HL-60 (cell line): ENCODE measurements at places on chromosomes 16 and 17.

DNA sequence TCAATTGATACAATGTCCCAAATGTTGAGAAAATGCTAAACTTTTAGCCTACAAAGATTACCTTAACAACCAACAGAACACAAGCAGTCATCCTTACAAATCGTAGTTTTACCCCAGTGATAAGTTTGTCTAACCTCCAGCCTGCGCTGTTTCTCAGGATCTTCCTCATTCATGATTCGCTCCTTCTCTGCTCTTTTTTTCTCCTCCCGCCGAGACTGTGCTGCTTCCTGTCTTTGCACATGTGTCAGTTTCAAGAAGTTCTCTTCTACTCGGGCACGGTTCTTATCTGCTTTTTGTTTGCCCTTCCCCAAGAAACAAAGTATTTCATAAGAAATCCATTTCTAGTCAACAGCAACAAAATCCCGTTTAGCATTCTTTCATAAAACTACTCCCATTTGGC is 10.2 kb upstream of the STRADA start:
- DNase-seq = peak; percentile 86

GRCh38 chr17:63095879-63096278 is 129.8 kb downstream of the TANC2 start:
- no peak for DNase-seq

DNA sequence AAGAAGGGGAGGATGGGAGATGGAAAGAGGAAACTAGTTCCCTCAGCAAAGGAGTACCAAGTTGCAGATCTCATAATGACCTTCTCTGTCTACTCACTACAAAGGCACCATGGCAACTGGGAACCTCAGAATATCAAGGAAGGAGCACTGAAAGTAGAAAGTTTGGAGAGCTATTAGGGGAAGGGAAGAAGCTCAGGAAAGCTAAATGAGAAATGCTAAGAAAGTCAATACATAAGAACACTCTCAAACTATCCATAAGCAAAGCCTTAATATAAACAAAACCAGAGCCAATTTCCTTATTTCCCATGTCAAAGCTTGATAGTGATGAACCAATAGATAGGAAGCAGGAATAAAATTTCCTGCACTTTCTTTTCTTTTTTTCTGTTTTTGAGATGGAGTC is 57.9 kb upstream of the C17orf78 start:
- DNase-seq = no peak

DNA sequence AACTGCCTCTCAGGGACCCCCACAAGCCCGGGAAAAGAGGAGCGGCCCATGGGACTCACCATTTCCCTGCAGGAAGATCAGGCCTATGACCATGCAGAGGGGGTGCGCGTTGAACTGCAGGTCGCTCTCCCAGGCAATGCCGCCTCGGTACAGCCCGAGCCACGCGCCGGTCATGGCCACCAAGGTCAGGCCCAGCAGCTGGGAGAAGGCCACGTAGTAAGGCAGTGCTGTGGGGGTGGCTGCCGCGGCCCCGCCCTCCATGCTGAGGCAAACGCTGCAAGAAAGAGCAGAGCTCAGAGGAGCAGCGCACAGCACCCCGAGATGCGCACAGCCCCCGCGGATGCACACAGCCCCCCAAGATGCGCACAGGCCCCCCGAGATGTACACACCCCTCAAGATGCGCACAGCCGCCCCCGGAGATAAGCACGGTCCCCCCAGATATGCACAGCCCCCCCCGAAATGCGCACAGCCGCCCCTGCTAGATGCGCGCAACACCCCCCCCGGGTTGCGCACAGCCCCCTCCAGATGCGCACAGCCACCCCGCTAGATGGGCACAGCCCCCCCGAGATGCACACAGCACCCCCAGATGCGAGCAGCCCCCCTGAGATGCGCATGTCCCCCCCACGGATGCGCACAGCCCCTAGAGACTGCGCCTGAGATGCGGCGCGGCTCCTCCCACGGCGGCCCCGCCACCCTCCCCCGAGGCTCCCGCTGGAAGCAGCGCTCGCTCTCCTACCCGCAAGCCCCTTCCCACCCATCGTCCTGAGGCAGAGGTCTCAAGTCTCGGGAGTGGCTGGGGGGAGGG is 8.6 kb downstream of the CYB561 start:
- DNase-seq = no peak

DNA sequence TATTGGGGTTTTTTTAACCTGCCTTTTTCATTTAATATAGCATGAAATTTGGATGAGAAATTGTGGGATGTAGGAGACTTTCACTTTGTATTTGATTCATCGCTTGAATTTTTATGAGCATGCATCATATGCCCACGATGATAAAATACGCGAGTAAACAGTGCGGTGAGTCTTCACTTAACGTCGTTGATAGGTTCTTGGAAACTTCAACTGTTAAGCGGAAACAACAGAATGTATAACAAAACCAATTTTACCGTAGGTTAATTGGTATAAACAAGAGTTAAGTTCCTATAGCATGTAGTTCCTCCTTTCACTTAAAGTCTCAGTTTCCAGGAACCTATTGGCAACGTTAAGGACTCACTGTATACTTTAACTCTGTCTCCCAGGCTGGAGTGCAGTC is 28.7 kb downstream of the MMP15 start:
- DNase-seq = no peak

DNA sequence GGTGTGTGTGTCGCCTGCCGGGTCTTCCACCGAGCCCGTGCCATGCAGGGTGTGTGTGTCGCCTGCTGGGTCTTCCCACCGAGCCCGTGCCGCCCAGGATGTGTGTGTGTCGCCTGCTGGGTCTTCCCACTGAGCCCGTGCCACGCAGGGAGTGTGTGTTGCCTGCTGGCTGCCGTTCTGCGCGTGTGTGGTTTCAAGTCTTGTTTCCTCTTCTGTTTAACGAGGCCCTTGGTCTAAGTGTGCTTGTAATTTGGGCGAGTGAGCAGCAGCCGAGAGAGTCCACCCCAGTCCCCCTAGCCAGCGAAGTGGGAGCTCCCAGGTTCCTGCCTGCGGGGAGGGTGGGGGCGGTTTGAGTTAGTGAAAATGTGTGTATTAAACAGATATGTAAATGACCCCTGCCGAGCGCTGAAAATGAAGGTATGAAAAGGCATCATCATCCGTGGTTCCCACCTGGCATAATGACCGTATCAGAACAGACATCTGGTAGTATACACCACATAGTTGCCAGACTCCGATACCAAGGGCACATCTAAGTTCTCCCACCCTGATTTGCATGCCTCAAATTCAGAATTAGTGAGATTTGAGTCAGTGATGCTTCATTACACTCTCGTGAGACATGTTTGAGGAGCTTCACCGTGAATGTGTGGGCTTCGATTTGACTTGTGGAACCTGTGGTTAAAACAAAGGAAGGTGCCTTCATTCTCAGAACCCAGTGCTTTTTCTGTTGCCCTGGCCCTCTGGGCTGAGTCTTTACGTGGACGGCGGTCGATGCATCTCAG is 114.5 kb upstream of the CHMP6 start:
- no peak for DNase-seq

DNA sequence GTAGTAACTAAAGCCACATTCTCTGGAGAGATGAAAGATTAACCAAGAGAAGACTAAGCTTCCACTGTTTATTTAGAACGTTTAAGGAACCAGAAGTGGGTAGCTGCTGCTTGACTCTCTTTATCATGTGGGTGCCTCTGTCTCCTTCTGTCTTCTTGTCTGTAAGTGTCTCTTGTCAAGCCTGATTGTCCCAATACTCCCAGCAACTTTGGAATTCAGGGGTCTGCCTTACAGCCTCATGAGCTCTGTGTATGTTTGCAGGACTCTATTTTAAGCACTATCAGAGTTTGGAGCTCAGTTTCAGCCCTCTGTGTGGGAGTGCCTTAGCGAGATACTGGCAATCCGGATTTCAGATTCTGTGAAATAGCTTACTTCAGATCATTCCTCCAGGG is 29.3 kb upstream of the SPACA3 start:
- DNase-seq = no peak

- no peak for DNase-seq
Measured at GRCh38 chr16:31537362-31538242, 9.9 kb downstream of the AHSP start.

- no peak for DNase-seq
Measured at GRCh38 chr16:19172098-19172780, 4.2 kb downstream of the SYT17 start.

DNA sequence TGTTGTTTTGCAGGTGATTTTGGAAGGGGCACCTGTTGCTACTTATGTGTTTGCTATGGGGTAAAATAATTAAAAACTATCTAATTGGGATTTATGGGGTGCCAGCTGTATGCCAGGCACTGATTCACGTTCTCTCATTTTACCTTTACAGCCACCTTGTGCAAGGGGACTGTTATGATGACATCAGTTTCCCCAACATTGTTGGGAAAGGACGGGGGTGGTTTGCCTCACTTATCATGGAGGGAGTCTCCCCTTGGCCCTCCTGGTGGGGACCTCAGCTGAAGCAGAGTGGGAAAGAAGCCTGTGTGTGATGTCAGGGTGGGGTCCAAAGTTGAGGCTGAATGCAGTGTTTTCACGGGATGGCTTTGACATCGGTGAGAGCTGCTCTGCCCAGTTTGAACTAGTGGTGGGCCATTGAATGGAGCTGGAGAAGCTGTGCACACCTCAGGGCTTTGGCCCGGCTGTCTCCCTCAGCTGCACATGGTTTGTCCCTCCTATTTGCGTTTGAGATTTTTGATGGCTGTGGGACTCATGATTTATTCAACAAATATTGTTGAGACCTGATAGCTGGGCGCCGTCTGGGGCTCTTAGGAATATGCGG is 36.1 kb downstream of the CMIP start:
- no peak for DNase-seq

DNA sequence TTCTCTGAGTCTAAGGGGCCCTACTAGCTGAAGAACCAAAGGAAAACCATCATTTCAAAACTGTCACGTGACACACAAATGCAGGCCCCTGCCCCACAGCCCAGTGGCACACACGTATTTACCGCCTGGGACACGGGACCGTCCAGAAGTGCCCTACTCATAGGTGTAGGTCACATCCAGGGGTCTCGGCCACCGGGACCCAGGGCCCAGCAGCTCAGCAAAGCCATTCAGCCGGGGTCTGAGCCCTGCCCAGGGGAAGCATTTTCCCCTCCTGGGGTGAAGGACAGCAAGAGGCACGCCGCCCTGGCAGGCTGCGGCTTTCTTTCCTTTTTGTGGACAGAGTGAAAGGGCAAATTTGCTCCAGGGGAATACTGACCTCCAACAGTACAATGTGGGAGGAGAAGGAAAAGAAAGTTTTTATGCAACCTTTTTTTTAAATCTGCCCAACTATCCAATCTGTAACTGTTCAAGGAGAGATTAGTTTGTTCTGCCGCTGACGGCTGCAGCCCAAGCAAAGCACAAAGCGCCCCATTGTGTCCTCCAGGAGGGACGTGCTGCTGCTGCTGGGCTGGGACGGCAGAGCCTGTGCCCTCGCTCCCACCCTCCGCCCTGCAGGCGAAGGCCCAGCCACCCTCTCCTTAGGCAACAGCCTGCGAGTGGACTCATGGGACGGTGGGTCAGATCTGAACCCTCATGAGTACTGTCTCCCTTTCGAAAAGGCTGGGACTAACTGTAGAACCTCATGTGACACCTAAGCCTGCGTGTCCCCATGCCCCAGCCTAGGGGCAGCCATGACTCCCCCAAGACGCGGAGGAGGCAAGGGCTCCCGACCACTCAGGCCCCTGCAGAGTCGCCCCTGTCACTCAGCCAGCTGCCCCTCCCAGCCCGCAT is 21.3 kb downstream of the SLC7A5 start:
- no peak for DNase-seq

DNA sequence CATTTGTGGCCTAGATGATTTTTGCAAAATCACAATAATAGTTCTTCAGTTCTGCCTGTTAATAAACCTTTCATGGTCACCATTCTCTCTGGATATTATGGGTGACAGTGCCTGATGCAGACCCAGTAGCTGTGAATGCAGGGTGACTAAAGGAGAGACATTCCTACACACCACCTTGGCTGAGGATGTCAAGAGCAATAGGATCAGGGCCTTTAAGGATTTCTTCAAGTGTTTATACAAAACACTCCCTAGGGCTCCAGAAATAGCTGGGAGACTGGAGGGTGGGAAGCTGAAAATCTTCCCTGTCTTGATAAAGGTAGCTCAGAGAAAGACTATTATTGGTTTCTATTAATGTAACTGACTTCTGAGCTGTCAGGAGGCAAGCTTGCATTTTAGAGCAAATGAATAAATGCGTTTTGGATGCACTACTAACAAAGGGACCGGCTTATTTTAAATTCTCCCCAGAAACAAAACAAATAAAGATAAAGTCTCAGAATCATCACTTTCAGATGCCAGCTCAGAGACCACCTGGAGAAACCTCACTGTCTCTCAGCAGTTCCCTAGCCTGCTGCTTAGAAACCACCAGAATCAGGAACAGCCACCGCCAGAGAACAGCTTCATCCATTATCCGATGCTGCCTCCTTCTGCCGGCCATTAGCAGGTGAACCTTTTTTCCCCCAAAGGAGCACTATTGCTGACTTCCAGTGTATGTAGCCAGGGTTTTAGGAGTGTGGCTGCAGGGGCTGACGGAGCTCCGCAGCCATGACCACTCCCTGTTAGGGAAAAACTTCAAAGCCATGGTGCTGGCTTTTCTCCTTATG is 171.4 kb upstream of the DYNLRB2 start:
- no peak for DNase-seq

DNA sequence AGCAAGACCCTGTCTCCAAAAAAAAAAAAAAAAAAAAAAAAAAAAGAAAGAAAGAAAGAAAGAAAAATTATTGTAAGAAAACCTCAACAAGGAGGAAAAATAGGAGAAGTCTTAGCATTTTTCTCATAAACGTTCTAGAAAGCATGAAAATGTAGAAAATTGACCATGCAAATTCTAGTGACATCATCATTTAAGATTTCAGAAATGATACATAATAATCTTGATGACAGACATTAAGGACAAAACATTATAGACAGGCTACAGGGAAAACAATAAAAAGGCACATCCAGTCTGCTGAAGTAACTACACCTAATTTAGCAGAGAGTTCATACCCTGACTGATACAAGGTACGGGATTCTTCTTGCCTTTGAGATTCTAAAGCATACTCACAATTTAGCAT is 21.9 kb downstream of the MED13 start:
- DNase-seq = no peak

- DNase-seq = no peak
Measured at GRCh38 chr16:78684030-78684611, 584.7 kb downstream of the WWOX start.

DNA sequence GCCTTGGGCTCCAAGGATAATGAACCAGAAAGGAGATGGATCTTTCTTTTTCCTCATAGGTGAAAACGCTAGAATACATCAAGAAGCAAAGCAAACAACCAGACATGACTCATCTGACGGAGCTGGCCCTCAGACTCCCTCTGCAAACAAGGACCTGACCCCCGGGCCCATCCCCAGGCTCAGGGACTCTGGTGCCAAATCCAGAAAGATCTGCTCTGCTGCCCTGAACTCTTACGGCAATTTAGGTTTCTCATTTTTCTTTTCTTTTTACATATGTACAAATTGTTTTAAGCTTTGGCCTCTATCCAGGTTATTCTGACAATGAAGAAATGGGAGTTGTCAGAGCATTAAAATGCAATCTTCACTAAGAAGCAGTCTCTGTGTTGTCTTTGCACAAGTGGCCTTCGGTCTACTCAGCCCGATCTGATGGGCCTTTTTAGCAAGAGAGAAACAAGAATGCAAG is 17.7 kb downstream of the KNOP1 start:
- DNase-seq = no peak
